NCI-H1417 treated with DMSO at 0.1 percent for 48 hours (cell line): ENCODE measurements at places on chromosomes 3 and 15.

GRCh38 chr15:39583596-39584265 lies 2.9 kb downstream of the THBS1 start:
- no peak for DNase-seq

DNA sequence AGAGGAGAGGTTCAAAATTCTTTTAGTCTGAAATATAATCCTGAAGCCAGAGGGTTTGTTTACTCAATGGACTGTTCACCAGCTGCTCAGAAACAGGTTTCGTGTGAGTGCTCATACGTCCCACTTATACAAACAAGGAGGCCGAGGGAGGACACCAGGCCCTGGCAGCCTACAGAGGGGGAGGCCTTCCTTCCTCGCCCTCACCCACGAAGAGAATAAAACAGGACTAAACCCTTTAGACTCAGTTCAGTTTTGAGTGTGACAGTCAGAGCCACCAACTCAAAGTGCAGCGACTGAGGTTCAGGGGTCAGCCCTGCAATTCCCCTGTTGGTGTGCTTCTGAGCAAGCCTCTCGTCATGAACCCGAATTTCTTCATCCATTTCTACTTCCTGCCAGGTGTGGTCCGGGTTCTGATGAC lies 17.3 kb downstream of the FAM174B start:
- peak; percentile 72 for DNase-seq

DNA sequence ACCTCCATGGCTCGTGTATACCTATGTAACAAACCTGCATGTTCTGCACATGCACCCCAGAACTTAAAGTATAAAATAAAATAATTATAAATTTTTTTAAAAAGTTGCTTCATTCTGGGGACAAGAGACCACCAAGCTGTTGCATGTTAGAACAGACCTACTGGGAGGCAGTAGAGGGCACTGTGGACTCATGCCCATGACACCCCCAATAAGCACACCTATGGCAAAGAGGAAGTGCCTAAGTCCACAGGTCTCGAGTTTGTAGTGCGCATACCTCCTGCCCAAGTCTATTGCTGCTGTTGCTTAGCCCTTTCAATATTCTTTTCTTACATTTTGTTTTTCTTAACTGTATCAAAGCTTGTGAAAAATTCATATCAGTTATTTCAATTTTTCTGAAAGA lies 267.9 kb upstream of the THBS1 start:
- no peak for DNase-seq

GRCh38 chr3:197487911-197488391 lies 67.8 kb downstream of the BDH1 start:
- no peak for DNase-seq

DNA sequence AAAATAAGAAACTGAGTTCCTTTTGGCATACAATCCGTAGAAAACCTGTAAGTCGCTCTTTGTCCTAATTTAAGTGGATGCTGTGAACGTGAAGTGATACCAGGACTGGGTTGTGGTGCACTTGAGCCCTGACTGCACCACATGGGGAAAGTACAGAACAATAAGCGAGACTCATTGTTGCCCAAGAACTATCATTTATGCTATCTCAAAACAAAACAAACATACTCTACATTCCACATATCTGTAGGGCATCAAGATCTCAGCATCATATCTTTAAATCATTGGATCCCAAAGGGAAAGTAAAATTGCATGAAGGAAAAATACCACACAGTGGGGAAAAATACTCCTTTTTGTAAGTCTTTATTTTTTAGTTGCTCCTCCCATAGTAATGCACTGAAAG lies 580.3 kb downstream of the MECOM start:
- no peak for DNase-seq

- DNase-seq: no peak
Measured at GRCh38 chr3:3101660-3102458, 8.3 kb downstream of the IL5RA start.

DNA sequence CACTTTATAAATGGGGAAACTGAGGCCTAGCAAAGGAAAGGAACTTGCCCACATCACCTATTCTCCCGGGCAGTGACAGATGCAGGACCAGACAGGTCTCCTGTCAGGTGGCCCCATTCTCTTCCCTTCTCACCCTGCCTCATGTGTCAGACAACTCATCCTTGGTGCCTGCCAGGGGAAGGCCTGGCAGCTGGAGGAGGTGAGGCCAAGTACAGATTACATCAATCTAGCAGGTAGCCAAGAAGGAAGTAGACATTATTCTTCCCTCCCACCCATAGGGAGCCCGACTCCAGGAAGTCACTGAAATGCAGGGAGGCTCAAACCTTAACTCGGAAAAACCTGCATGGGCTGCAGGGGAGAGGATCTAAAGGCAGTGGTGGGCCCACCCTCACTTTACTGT lies 39.6 kb downstream of the DAPK2 start:
- no peak for DNase-seq

DNA sequence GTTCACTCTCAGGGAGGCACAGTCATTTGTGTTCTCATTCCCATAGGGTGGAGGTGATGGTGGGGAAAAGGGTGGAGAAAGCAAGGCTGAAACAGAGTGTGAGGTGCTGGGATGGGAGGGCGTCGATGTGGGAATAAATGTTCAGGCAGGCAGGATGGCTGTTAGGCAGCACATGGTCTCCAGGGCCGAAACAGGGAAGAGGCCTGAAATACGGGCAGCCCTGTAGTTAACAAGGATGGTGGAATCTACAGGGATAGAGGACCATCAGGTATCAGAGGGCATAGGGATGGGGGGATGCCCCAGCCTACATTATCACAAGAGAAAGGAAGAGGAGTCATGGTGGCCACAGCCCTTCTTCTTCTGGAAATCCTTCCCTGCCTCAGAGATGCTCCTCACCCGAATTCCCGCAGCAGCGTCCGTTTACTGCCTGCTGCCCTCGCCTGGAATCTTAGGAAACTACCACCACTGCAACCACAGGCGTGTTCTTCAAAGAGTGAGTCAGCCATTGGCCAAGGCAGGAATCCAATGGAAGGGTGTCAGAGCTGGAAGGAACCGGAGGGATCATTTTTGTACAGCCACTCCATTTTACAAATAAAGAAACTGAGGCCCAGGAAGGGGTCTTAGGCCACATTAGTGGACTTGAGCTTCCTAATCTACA lies 49.7 kb upstream of the POMGNT2 start:
- no peak for DNase-seq

GRCh38 chr3:160653512-160653911 lies 23.4 kb upstream of the ARL14 start:
- no peak for DNase-seq

- DNase-seq: no peak
Measured at GRCh38 chr3:100912976-100913545, 80.2 kb downstream of the ABI3BP start.

GRCh38 chr3:53585049-53585448 lies 90.6 kb downstream of the CACNA1D start:
- DNase-seq: no peak

GRCh38 chr3:52892290-52892624 lies 5.1 kb downstream of the STIMATE start:
- DNase-seq: no peak

DNA sequence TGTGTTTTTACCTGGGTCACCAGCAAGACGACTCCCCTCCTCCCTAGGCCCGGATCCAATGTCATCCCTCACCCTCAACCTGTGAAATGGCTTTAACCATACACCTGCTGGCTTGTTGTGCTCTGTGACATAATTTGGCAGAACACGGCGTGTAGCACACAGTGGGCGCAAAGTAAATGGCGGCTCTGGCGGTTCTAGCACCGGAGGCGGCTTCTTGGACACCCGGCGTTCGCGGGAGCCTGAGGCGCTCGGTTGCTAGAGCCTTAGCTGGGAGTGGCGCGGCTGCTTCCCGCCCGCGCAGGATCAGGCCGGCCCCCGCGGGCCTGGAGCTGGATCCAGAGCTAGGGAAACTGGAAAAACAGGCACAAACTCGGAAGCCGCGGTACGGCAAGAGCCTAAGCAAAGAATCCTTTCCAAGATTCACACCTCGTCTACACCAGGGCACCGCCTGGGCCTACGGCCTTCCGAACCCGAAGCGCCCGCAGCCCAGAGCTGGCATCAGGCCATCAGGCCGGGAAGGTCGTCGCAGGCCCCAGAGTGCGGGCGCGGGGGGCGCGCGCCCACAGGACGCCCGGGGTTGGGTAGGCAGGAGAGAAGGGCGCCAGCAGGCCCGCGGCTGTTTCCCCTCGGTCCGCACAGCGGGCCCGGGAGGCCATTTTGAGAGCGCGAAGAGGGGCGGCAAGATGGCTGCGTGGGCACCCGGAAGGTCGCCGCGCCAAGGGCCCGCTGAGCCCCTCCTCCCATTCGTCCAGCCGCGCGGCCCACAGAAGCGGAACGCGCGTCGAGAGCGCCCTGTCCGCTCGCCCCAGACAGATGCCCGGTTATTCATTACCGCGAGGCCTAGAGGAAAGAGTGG lies 43.9 kb upstream of the POLG start:
- no peak for DNase-seq

- DNase-seq: no peak
Measured at GRCh38 chr3:118991775-118992174, 42.9 kb downstream of the IGSF11 start.

DNA sequence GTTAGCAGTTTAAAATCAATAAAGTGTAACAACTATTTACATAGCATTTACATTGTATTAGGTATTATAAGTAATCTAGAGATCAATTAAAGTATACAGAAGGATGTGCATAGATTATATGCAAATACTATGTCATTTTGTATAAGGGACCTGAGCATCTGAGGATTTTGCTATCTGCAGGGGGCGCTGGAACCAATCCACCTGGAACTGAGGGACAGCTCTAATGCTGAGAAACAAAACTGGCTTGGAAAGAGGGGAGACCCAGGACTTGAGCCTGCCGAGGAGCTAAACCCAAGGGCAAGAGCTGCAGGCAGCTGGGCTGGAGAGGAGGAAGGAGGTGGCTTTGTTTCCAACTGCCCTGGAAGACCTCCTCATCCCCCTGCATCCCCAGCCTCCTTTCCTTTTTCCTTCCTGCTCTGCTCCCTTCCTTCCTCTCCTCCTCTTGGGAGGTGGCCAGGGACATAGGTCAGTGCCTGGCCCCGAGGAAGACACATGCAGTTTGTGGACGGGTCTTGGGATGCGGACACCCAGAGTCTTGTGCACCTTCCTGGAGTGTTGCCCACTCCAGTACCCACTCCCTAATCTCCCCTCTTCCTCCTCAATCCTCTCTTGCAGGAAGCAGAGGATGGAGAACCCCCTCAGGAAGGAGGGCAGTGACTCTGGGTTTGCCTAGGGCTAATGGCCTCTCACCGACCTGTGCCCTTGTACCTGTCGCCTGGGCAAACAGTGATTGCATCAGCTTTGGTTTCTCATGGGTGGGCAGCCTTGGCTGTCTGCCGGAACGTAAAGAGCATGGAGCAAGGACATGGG lies 825 bp upstream of the RTP3 start:
- DNase-seq: no peak

- DNase-seq: no peak
Measured at GRCh38 chr3:17632401-17633100, 109.9 kb downstream of the TBC1D5 start.

DNA sequence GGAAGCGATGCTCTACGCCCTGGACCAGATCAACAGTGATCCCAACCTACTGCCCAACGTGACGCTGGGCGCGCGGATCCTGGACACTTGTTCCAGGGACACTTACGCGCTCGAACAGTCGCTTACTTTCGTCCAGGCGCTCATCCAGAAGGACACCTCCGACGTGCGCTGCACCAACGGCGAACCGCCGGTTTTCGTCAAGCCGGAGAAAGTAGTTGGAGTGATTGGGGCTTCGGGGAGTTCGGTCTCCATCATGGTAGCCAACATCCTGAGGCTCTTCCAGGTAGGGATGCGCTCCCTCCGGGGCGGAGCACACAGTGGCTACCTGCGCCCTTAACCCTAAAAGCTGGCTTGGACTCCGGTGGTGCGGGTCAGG lies 698 bp downstream of the GRM7 start:
- DNase-seq: no peak

- no peak for DNase-seq
Measured at GRCh38 chr15:81942157-81942556, 103.7 kb downstream of the MEX3B start.

DNA sequence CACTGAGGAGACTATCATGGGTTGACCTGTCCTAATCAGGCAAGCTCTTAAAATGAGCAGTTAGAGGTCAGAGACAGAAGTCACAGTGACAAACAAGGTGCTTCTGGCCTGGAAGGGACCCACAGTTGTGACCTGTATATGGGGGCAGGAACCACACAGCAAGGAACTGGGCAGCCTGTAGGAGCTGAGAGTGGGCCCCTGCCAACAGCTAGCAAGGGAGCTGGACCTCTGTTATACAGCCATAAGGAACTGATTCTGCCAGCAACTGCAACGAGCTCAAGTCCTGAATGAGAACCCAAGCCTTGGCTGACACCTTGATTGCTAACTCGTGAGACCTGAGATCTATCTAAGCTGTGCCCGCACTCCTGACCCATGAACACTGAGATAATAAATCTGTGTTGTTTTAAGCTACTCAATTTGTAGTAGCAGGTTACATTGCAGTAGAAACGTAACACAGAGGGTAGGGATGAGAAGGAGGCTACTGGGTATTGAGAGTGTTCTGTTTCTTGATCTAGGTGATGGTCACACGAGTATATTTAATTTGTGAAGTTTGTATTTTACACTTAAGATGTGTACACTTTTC lies 44.5 kb upstream of the MAGI1 start:
- no peak for DNase-seq
